ENCODE measurements at places on chromosomes 6 and 20.
A peak's percentile ranks its signal among the peaks of the same experiment; 100 is the strongest.

GRCh38 chr6:29678114-29678513 lies 2.8 kb downstream of the ZFP57 start:
- no peak for DNase-seq

- DNase-seq, result no peak
Observed at GRCh38 chr6:31187780-31188194, 17.3 kb upstream of the POU5F1 start.

DNA sequence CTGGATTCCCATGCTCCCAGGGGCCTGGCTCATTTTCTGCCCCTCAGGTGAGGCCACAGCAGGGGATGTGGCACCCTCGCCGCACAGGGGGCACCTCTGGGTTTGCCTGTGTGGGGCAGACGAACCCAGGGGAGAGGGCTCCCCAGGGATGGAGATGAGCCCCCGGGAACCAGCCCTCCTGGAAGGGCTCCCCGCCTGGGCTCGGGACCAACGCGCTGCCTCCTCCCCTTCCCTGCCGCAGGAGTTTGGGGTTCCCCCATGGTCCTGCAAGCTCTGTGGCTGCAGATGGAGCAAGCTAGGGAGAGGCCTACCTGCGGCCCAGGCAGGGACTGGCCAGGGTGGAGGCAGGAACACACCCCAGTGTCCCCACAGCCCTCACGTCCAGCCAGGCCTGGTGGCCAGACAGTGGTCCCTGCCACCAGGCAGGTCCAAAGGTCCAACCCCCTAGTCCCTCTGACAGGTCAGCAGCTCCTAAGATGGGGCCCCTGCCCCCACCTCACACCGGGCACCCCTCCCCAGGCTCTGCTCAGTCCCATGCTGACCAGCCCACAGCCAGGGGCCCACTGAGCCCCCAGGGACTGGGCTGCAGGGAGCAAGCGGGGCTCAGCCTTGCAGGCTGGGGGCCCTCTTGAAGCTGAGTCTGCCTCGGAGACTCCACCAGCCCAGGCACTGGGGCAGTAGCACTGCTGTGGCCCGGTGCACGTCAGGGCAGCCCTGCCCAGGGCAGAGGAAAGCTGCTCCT lies 13.7 kb downstream of the LAMA5 start:
- DNase-seq, result no peak

GRCh38 chr6:31272836-31273626 lies 1.1 kb upstream of the HLA-C start:
- DNase-seq, result peak; percentile 43

DNA sequence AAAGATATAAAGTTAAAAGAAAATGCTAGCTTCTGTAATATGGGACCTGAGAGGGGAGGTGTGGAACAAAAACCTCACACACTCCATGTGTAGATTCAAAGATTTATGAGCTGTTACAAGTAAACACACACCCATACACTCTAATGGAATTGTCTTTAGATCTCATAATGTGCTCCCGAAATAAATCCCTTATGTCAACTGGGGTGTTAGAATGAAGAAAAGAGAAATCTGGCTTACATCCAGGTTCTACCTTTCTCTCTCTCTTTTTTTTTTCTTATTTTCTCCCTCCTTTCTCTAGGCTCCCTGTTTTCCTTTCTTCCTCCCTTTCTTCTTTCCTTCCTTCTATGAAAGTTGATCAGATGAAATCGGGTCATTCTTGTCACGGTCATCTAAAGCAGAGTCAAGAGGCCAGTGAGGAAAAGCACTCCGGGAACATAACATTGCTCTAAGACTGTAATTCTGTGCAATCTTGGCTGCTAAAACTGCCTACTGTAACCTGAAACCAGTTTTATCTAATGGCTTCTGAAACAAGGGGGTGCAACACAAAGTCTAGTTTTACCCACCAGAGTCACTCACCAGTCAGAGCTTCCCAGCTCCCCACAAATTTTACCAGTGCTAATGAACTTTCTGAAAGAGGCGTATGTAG lies 68.3 kb upstream of the BTBD3 start:
- DNase-seq, result no peak

DNA sequence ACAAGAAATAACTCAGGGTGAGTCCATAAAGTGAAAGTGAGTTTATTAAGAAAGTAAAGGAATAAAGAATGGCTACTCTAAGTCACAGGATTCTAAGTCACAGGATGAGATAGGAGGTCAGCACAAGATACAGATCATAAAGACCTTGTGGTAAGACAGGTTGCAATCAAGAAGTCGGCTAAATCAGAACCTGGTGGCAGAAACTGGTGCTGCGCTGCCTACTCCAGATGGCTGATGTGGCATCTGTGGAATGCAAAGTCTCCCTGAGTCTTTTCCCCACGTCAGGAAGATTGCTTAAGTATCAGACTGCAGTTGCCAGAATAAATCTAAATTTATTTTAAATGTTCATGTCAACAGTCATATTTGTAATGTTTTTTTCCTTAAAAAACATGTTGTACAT lies 10.7 kb upstream of the KCNK15 start:
- DNase-seq, result no peak

DNA sequence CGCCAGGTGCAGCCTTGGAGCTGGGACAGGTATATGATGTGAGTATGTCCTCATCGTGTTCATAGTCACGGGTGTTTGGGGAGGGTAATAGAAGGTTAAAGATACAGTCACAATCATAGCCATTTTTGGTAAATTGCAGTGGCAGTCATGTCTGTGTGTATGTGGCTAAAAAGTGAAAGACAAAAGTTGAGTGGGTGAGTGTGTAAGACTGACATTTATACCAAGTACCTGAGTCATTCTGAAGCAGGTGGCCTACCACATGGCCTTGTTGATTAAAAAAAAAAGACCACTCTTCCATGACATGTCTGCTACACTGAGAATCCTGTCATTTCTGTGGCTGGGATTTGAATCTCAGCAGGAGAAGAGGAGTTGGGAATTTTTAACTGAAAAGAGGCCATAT lies 181.9 kb downstream of the SCP2D1 start:
- no peak for DNase-seq

DNA sequence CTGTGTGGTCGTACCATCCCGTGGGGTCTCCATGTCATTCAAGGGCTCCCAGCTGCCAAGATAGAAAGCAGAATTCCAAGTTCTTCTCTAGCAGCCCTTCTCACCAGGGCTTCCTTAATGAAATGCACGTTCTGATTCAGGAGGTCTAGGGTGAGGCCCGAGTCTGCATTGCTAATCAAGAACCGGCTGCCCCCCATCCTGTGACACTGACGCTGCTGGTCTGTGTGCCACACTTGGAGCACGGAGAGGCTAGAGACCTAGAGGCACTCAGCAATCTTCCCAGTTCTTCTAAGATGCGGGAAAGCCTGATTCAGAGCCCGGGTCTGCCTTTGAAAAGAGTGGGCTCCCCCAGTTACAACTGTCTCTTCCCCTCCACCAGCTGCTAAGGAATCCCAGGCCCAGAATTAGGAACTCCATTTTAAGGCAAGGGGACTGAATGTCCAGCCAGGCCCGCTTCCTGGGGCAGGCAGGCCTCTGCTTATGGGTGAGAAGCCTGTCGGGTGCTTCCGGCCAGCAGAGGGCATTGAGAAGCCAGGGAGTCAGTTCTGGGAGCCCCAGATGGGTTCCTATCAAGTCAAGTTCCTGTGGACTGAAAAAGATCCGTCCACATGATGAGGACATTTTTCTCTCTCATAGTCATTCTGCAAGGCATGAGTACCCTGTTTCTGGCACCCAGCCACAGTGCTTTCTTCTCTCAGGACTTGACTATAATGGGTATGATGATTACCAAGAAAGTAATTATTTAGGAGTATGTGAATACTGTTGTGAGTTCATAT lies 69.8 kb upstream of the RIN2 start:
- no peak for DNase-seq

DNA sequence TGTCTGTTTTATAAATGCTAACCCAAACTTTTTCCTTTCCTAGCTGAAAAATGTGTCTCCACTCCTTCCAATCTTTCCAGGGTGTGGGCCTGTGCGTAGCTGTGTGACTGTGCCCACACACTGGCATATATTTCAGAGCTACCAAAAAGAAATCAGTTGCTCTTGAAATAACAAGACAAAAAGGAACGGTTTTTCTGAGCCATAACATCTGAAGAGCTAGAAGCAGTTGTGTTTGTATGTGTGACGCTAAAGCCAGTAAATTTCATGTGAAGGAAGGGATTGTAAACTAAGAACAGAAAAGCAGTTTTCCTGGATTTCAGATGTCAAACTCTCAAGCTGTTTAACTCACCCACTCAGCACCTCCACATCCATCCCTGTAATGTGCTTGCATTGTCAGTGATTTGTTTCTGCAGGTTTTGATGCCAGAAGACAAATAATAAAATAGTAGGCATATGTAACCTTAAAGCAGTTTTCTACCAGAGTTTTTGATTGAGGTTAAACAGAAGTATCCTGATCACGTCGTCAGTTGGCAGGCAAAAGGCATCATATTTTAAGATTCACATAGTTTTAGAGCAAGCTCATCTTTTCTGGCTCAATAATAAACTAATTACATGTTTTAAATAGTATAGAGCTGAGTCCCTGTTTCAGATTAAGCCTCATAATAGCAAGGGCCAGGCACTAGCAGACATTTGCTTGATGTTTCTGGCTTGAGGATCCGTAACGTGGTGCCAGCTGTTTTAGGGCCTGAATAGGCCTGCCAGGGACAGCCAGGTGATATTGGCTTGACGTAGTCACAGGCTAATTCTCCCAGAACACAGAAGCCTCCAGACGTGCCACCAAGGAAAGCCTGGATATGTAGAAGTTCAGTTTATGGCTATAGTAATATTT lies 90.9 kb downstream of the FOXO3 start:
- DNase-seq, result no peak

DNA sequence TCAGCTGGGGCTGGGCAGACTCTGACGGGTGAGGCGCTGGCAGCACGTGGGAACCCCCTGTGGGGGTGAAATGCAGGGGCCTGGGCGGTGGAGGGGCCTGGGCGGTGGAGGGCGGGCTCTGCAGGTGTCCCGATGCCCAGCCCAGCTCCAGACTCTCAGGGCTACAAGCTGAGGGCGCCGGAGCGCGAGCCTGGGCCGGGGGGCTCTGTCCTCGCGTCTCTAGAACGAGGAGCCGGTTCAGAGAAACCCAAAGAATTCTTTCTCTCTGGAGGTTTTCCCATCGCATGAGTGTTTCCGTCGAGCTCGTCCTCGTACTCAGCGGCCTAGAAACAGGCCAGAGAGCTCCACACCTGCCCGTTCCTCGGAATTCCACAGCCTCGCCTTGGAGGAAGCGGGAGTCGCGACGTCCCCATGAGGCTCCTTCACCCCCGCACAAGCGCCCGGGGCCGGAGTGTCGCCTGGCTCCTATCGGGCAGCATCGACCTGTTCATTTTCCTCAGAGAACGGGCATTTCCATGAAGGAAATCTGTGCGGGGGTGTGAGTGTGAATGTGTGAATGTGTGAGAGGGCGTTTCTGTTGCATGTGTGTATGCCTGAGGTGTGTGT lies 76.9 kb downstream of the SMOC2 start:
- no peak for DNase-seq

- no peak for DNase-seq
Observed at GRCh38 chr6:40852779-40853373, 186.1 kb downstream of the UNC5CL start.

- no peak for DNase-seq
Observed at GRCh38 chr6:36662827-36663256, 15.7 kb upstream of the CDKN1A start.

DNA sequence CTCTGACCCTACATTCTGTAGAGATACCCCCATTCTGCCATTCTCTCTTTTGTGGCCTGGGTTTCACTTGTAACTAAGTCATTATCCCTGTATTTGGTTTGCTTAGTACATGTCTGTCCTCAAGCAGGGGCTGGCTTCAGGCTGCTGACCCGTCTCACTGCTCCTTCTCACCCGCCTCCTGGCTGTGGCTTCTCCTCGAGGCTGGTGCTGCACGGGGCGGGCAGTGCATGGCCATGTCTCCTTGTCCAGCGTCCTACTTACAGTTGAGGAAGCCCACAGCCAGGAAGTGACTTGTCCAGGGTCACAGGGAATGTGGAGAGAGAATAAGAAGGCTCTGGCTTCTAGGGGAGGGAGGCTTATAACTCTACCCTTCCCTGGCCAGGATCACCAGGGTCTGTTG lies 11.3 kb downstream of the GTSF1L start:
- no peak for DNase-seq

GRCh38 chr20:5402903-5403531 lies 86.3 kb upstream of the PROKR2 start:
- peak; percentile 6 for DNase-seq

- no peak for DNase-seq
Observed at GRCh38 chr20:12061466-12061865, 143.8 kb downstream of the BTBD3 start.

- DNase-seq, result no peak
Observed at GRCh38 chr6:21263531-21264287, 329.8 kb upstream of the SOX4 start.

- DNase-seq, result no peak
Observed at GRCh38 chr20:64025826-64026412, 10.1 kb upstream of the C20orf204 start.

DNA sequence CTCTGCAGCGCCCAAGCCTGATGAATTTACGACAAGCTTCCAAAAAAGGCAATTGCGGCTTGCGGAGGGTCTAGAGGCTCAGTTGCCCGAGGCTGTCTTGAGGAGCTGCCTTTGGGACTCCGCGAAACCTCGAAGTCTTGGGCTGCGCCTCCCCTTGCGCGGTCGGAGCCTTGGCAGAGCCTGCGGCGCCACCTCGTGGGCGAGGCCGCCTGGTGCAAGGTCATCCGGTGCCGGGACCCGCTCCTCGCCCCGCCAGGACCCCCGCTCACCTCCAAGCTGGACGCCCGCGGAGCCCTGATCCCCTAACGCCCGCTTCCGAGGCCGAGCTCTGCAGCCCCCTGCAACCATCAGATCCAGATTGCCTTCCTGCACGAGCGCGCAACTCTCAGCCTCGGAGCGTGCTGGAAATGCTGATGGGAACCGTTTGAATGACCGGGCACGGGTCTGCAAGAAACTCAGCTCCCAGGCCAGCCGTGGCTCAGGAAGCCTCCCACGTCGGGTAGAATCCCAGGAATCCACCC lies 14.9 kb upstream of the FAM210B start:
- DNase-seq, result no peak

DNA sequence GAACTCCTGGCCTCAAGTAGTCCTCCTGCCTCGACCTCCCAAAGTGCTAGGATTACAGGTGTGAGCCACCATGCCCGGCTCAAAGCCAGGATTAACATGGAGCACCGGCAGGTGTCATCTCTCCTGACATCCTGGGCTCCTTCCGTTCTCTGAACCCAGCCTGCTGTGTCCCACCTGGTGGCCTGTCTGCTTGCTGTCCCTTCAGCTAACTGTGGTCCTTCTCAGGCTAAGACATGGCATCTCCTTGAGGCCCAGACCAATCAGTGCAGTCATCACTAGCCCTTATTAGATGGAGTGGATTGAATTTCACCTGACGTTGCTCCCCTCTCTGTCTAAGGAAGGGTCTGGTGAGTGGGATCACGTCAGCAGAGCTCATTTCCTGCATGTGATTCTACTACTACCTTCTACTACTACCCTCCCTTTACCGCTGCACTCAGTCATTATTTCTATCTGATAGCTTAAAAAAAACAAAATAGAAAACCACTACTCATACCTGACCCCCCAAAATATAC lies 28.0 kb upstream of the SYNJ2 start:
- DNase-seq, result no peak

- DNase-seq, result no peak
Observed at GRCh38 chr6:142763205-142763604, 181.8 kb downstream of the HIVEP2 start.

GRCh38 chr6:85436411-85436810 lies 13.5 kb upstream of the NT5E start:
- no peak for DNase-seq
